ENCODE measurements at places on chromosomes 11 and 22.
A peak's percentile ranks its signal among the peaks of the same experiment; 100 is the strongest.

DNA sequence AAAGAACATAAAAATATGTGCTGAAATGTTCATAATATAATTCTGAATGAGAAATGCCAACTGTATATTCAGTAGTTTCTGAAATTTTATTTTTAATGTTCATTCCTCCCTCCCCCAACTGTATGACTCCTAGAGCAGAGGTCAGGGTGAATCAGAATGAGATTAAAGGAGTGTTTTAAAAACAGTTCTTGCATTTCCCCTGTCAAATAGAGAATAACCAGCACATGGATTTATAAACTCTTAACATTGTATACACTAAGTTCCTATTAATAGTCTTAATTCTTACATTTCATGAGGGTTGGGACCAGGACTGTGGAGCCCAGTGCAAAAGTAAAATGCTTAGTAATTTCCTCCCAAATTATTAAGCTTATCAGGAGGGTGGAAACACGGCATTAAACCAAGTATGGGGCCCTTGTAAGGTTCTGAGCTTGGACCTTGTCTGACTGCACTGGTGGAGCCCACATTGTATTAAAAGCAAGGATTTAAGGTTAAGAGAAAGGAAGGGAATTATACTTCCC lies 474.6 kb upstream of the RAG2 start:
- no peak for DNase-seq

DNA sequence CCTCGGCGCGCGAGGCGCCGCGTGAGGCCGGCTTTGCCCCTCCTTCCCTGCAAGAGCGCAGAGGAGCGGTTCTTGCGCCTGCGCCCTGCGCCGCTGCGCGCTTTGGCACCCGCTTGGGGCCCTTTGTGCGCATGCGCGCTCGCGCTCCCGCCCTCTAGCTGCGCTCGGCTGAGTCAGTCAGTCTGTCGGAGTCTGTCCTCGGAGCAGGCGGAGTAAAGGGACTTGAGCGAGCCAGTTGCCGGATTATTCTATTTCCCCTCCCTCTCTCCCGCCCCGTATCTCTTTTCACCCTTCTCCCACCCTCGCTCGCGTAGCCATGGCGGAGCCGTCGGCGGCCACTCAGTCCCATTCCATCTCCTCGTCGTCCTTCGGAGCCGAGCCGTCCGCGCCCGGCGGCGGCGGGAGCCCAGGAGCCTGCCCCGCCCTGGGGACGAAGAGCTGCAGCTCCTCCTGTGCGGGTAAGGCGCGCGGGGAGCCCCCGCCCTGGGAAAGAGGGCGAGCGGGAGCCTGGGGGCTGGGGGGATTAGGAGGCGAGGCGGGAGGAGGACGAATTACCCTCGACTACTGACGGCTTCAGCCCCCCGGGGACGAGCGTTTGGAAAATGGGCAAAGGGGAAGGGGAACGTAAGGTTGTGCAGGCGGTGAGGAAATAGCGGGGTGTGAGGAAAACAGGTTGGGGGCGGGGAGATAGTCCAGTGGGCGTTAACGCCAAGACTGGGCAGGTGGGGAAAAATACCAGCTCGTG lies at the start of gene RTN3:
RTN3 (plus strand) TSS at position 180 of the 745 bp plus-strand sequence; CDS start at position 317, 137 bp downstream.
- DNase-seq = peak; percentile 97

- DNase-seq = no peak
Observed at GRCh38 chr11:79226126-79226525, 214.7 kb downstream of the TENM4 start.

DNA sequence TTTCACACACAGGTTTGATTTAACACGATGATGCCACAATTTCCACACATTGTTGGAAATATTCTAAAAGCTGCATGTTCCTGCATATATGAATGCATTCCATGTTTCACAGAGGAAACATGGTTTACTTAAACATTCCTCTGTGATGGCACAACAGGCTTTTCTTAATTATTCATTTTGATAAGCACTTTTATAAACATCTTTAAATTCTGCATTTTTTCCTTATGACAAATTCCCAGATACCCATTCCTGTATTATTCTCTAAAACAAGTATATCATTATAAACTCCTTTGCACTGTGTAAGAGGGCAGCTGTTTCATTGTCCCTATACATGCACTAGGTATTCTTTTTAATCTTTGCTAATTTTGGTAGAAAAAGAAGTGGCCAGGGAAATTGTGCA lies 532.3 kb downstream of the SOX6 start:
- DNase-seq = no peak

GRCh38 chr11:111974446-111974845 lies 37.3 kb downstream of the DIXDC1 start:
- DNase-seq = no peak

- no peak for DNase-seq
Observed at GRCh38 chr22:33842421-33843094, 77.7 kb downstream of the LARGE1 start.

DNA sequence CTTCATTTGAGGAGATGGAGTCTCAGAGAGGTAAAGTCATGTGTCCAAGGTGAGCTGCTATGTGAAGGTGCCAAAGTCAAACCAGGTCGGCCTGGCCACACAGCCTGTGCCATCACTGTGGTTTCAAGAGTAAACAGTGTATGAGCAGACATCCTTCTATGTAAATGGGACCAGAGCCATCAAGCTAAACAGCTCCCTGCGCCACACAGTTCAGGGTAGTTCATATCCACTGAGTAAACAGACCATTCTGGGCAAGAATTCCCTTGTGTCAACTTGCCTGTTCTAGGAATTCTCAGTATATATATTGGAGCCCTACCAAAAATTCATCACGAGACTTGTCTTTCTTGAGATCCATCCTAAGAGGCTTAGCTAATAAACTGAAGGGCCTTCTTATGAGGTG lies 77.5 kb downstream of the AMOTL1 start:
- no peak for DNase-seq

DNA sequence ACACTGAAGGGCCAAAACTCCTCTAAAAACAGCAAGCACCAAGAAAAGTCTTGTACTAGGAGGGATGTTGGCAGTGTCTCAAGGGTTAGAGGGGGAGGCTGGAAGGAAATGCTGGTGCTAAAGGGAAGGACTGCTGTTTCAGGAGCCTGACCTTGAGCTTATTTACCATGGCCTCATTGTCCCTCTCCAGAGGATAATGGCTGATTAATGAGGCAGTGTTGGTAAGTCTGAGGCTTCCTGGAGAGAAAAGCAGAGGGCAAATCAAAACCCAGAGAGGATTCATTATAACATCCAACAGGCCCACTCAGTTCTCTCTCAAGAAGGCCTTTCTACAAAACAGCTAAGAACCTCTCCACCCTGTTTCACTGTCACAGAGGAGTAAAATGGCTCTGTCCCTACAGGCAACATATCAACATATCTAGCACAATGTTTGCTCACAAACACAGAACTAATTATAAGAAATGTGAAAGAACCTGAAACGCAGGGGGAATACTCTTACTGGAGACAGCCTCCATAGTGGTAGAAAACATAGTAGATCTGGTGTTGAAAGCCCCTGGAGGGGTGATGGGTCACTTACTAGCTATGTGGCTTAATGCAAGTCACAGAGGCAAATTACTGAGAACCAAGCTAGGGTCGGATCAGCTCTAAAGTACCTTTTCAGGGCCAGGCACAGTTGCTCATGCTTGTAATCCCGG lies 31.4 kb downstream of the NUMA1 start:
- no peak for DNase-seq

- DNase-seq = no peak
Observed at GRCh38 chr11:44531116-44531504, 34.4 kb upstream of the CD82 start.

DNA sequence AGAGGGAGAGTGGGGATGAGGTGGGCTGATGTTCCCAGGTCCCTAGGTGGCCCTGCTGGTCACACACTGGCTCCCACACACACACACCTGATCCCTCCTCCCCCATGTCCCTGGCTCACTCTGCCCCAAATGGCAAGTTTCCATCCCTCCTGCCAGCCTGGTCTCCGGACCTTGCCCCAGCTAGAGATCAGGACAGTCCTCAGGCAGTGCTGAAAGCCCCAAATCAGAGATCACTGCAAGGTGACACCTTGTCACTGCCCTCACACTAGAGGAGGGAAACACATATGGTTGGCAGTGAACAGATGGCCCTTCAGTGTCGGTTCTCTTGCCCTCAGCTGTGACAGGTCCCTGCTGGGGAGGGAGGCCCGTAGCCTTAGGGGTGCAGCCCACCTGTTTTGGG lies 7.6 kb downstream of the TMPRSS5 start:
- no peak for DNase-seq

GRCh38 chr11:102289592-102289991 lies 27.7 kb upstream of the BIRC3 start:
- no peak for DNase-seq

DNA sequence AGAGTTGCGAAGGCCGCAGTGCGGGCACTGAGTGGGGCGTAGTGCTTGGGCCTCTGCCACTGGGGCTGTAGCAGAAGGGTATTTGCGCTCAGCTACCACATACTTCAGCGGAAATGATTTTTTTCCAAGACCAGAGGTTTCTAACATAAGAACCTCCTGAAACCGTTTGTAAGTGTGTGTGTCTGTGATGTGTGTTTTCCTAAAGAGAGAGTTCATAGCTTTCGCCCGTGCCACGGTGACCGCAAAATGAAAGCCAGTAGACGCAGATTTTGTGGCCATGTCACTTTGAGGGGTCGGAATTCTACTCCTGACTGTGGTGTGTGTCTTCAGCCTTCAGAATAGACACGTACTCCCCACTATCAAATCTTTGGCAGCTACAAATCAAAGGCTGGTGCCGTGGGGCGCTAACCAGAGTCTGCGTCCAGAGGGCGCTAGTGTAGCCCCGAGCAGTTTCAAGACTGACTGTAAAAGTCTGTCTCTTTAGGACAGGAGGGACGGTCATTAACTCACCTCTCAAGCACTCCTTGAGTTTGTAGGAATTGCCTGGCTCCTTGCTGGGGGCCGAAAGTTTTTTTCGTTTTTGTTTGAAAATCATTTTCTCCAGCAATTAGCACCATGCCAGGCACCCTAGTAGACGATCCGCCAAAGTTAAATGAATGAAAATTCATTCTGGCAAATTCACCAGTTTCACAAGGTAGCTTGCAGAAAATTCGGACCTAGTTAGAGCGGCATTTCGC lies 2.5 kb upstream of the CALCA start:
- DNase-seq = peak; percentile 9

DNA sequence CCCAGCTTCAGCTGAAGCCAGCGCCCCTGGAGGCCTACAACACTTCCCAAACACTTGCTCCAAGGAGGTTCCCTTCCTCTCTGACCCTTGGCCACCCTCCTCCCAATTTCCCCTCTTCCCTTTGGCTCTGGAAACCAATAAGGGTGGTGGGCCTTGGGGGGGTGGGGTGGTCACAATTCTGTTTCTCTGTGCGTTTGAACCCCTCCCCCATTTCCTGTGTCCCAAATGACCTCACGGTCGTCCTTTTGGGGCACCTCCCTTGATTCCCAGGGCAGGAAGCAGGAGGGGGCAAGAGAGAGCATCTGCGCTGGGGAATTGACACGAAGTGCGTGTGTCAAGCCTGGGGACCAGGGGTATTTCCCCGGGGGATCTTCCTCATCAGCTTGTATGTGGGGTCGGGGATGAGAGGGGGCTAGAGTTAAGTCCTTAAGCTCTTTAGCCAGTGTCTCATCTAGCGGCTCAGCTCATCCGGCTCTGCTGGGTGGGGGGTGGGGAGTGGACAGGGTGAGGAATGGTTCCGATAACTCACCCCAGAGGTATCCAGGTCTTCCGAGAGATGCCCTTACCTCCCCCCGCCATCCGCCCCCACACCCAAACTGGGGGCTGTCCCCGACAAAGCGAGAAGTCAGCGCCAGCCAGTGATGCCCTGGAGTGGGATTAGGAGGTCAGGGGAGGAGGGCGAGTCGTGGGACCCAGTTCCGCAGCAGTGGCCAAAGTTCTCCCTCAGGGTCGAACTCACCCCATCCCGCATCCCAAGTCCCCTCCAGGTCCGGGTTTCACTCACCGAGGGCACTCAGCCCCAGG lies 587 bp downstream of the ESAM start:
- DNase-seq = no peak

DNA sequence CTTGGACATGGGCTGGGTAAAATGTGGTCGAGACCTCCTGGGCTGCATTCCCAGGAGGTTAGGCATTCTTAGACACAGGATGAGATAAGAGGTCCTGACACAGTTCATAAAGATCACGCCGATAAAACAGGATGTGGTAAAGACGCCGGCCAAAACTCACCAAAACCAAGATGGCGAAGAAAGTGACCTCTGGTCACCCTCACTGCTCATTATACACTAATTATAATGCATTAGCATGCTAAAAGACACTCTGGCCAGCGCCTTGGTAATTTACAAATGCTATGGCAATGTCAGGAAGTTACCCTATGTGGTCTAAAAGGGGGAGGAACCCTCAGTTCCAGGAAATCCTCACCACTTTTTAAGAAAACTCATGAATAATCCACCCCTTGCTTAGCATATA lies 983.3 kb downstream of the OPCML start:
- DNase-seq = no peak
